Breast epithelium (tissue), 4 donors: ENCODE measurements at places on chromosomes 2 and 18. TPM values are rescaled to one million over a fixed set of nuclear protein-coding genes. Genes with fewer than 3 reads are reported as not detected.

The SLC40A1 gene
- total RNA-seq, result 183 TPM

The IL1RL2 gene
- total RNA-seq, result 5.9 TPM

The ZNF396 gene
- 4.3 TPM for total RNA-seq

The GBX2 gene
- total RNA-seq, result not detected

The AMER3 gene
- total RNA-seq, result not detected

The RBBP8 gene
- 117 TPM for total RNA-seq

The ACMSD gene
- total RNA-seq, result not detected

The IL36A gene
- not detected for total RNA-seq

The CASP10 gene
- total RNA-seq, result 13.1 TPM

GRCh38 chr18:58226429-58226828 lies 182.4 kb downstream of the NEDD4L start:
- no peak for DNase-seq

- no peak for DNase-seq
These were observed 69.4 kb upstream of the TTC27 start for GRCh38 chr2:32558492-32558891.

GRCh38 chr2:3144856-3145255 lies 232.8 kb downstream of the EIPR1 start:
- DNase-seq, result no peak

GRCh38 chr2:101818531-101819451 lies 121.3 kb downstream of the MAP4K4 start:
- DNase-seq, result no peak

- no peak for DNase-seq
These were observed 37.5 kb downstream of the ARHGAP25 start for GRCh38 chr2:68772109-68772508.

DNA sequence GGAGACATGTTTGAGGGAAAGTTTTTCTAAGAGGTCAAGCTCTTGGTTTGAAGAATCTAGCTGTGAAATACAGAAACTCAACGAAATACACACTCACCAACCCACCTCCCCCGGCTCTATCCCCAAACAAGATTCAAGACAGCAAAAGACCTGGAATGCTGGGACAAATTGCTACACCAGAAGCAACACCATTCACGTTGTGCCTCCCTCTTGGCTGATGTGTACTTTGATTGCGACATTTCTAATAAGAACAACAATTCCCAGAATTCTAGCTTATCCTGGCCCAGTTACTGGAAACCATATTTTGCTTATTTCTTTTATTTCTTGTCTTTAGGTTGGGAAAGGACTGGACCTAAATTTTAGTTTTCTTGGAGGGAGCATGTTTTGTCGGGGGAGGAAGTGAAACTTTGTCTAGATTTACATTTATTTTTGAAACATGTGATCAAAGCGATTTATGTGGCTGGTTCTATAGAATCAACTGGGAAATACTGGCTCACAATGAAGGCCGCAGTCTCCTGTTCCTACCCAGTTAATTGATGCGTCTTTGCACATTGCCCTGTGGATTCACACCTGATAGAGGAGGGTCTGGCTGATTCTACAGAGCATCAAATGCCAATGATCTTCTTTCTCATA lies 29.6 kb upstream of the LPIN1 start:
- DNase-seq, result no peak

DNA sequence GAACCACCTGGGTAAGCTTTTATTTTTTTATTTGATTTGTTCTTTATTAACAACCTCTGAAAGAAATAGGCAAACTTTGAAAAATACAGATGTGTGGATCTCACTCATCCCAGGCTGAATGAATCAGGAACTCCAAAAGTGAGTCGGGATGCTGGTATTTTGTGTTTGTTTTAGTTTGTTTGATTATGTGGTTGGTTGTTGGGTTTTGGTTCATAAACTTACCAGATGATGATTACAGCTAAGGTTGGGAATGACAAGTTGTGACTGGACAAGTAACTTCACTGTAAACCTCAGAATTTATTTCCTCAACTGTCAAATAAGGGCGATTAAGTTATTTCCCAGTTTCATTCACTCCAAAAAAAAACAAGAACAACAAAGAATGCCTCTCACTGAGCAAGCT lies 80.5 kb upstream of the KIF5C start:
- no peak for DNase-seq

- DNase-seq, result no peak
These were observed 12.3 kb upstream of the GAREM1 start for GRCh38 chr18:32483002-32483401.

DNA sequence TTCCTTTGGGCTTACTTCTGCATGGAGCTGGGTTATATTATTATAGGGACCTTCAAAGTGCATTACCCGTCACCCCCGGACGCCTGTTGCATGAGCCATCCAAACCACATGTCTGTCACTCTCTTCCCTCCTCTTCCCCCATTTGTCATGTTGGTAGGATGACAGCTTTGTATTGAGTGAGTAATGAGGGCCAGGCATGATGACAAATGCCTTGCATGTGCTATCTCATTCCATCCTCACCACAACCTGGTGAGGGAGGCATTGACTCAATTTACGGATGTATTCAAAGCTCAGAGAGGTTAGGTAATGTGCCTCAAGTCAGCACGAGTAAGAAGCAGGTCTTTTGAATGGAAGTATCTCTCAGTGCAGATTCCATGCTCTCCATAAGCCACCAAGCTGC lies 510.5 kb upstream of the TNP1 start:
- DNase-seq, result no peak

GRCh38 chr18:63159590-63159989 lies 160.0 kb downstream of the BCL2 start:
- no peak for DNase-seq

GRCh38 chr2:199191461-199191860 lies 266.3 kb downstream of the SATB2 start:
- no peak for DNase-seq

DNA sequence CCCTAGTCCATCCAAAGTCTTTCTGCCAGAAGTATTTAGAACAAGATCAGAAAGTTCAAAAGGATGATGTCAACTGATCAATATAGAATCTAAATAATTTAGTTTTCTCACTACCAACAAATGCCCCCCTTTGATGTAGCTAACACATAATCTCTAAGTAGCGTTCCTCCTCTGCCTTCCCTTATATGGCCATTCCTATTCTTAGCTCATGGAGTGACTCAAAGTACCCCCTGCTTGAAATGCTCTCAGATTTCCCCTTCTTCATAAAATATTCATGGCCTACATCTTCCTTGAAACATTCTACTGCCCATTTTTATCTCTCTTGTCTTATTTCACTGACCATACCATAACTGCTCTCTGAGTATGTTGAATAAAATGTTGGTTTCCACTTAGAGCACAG lies 151.5 kb downstream of the UPP2 start:
- DNase-seq, result no peak

DNA sequence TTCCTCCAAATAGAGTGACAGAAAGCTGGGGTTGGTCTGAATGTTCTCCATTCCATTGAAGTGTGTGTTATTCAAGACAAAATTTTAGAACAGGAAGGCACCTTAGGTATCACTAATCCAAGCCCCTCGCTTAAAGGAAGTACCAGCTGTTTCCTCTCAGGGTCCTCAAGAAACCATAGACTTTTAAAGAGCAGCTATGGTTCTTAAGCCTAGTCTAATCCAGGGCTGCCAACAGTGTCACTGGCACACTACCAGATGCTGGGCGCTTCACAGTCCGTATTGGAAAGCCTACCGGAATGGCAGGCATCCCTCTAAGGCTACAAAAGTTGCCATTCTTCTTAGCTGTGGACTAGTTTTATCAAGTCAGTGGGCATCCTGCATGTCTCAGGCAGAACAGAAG lies 1.9 kb downstream of the NEMP2 start:
- no peak for DNase-seq

- no peak for DNase-seq
These were observed 48.1 kb downstream of the MYOM1 start for GRCh38 chr18:3171631-3172030.

DNA sequence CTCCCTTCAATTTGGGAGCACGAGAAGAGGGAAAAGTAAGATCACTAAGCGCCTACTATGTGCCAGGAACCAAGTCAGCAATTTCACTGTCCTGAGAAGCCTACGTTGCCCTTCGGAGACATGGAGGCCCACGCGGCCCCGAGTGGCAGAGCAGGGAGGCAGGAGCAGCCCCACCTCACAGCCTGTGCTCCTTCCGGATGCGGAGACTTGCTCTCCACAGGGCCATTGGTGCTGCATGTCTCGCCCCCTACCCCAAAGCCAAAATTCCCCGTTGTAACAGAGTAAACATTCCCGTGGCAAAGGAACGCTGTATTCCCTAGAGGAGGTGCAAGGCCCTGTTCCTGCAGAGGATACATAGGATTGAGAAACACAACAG lies 4.5 kb downstream of the SLC14A2 start:
- DNase-seq, result no peak

DNA sequence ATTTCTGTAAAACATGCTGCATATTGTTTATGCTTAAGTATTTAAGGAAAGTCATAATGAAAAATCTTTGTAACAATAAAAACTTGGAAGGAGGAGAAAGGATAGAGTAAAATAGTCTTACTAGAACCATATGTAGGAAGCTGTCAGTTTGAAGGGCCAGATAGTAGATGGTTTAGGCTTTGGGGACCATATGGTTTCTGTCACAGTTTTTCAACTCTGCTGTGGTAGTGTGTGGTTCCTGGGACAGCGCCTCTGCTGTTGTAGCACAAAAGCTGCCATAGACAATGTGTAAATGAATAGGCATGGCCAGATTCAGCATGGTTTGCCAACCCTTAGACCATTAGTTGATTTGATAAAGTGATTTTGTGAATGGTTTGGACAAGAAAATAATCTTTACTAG lies 75.5 kb downstream of the SLC39A10 start:
- DNase-seq, result no peak

GRCh38 chr2:239238839-239239606 lies 161.8 kb downstream of the HDAC4 start:
- DNase-seq, result no peak

DNA sequence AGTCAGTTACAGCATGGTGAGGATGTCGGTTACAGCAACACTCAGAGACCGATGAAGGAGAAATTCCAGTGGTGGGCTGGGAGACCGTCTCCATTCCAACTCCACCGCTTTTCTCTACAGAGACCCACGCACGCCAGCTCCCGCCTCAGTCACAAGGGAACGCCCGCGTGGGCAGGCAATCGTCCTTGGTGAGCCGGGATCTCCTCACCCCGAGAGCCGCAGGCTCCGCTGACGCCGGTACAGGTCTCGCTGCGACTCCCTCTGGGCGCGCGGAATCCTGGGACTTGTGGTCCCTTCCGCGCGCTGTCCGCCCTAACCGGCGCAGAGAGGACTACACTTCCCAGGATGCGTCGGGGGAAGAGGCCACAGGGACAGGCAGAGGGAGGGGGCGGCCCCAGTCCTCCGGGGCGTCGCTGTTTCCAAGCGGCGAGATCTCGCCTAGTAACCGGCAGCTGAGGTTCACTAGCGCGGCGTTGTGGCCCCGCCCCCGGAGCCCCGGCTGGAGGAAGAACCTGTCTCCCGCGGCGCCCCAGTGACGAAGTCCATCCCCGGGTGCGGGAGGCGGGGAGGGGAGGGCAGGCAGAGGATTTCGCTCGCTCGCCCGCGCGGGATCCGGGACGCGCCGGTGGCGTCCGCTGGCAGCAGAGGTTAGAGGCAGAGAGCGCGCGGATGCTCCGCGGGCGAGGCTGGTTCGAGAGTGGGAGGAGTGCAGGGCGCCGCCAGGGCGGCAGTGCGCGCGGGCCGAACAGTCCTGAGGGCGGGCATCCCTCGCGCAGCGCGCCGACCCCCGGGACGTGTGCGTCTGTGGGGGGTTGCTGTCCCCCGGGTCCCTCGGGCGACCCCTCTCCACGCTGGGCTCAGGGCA lies at the start of gene EML6:
EML6 (plus strand) TSS at position 532 of the 865 bp plus-strand sequence. CDS start 1,400 bp downstream, outside the sequence.
- peak; percentile 94 for DNase-seq

DNA sequence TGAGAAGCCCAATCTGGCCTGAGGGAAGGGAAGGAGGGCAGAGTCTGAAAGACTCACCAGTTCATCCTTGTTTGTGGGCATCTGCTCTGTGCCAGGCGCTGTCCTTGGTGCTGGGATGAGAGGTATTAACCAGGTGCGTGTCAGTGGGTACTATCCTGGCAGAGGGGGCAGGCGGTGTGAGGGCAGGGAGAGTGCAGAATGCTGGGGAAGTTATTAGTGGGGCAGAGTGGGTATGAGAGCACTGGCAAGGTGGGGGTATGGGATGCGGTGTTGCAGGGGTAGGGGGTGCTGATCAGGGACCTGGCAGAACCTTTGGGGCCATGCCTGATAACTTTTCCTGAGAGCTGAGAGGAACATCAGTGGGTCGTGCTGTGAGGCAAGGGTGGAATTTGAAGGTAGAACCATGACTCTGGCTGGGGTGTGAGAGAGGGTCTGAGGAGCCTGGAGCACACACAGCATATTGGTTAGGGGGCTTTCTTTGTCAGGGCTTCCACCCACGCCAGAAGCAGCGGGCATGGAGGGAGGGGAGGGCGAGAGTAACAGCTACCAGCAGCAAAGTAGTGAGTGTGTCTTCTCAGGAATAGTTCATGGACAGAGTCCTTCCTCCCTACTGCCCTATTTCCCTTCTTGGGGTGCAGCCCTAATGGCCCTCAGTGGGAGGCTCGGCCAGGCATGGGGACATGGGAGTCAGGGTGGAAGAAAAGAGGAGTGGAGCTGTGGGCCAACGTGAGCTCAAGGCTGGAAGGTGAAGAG lies 290.7 kb downstream of the CYP26B1 start:
- no peak for DNase-seq

GRCh38 chr2:239466755-239467271 lies 66.0 kb upstream of the HDAC4 start:
- DNase-seq, result no peak

DNA sequence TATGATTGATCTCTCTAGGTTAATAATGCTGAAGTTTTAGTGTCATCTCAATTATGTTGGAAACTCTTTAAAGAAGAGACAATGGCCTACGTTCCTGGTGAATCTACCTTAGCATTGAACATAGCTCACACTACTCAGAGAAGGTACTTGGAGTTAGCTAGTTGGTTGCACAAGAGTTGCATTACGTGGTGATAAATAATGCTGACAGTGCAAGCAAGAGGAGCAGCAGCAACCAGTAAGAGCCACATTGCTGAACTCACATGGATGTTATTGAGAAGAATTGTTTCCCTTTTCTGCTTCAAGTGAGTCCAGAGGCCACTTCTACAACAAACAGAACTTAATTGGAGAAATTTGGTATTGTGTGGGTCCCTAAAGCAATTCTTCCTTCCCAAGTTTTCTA lies 737.1 kb downstream of the TDRD15 start:
- no peak for DNase-seq

DNA sequence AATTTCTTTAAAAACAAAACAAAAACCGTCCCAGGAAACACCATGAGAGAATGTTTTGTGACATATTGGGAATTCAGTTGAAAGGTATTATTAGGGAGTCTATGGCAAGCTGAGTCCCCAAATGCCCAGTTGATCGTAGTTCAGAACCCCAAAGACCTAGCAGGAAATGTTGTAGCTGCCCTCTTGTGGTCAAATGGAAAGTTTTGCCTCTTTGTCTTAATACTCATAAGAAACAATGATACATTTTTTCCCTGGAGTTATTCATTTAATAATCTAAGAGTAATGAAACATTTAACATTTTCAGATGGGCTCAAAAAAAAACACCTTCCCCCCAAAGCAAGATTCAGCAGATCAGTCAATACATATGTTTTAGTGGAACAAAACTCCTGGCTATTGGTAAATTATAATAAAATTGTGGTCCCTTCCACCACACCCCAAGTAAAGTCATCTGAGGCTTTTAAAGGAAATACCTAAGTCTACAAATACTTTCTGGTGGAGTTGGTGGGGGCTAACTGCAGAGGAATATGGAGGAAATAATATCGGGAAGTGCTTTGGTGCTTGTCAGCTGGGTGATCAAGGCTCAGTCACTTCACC lies 37.8 kb upstream of the EFEMP1 start:
- DNase-seq, result no peak
